ENCODE measurements at places on chromosomes 12 and 14.
A peak's percentile ranks its signal among the peaks of the same experiment; 100 is the strongest.

DNA sequence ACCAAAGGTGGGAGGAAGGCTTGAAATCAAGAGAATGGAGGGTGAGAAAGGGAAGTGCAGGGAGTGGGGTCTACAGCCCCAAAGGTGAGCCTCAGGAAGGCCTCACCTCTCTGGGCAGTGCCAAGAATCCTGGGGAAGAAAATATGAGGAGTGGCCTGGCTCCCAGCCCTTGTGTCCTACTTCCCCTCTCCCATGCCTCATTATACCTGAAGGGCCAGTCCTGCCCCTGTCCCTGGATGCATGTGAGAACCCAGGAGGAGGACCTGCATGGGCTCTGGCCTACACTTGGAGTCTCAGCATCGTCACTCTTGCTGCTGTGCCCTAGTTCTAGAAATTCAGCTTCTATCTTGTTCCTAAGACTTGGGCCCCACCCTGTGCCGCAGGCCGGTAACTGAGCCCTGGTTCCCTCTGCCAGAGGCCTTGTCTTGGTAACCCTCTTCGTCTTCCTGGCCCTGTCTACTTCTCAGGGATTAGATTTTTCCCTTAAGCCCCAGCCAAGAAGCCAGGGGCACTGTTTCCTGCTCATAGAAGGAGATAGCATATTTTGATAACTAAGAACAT, 10.9 kb upstream of the MYH7 start:
- DNase-seq, result peak; percentile 32

DNA sequence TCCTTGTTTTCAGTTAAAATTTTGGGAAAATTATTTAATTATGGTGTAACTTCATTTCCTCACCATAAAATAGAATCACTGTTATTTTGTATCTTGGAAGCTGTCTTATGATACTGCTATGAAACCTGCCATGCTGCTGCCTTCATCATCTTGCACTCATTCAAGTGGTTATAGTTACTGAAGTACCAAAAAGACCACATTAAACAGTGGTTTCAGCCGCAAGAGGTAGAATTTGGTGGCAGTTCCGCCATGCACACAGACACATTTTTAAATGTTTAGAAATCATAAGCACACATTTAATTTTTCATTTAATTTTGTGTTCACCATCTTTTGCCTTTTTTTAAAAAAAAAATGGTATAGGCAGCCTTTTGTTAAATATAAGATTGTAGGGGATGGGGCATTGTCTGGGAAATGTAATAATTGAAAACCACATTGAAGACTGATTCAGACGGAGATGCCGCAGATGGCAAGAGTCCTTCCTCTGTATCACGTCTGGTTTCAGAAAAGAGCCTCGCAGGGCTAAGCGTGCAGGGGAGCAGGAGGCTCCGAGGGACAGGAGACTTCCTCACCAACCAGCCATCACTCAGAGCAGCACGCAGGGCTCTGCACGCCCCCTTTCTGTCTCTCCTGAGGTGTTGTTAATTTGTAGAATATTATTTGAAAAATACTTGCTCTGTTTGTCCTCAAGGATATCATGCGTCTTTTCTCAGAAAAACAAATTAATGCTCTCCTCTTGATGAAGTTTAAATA, 115.2 kb upstream of the PELI2 start:
- DNase-seq, result no peak

GRCh38 chr14:82731526-82731925, 1197.9 kb upstream of the SEL1L start:
- no peak for DNase-seq

DNA sequence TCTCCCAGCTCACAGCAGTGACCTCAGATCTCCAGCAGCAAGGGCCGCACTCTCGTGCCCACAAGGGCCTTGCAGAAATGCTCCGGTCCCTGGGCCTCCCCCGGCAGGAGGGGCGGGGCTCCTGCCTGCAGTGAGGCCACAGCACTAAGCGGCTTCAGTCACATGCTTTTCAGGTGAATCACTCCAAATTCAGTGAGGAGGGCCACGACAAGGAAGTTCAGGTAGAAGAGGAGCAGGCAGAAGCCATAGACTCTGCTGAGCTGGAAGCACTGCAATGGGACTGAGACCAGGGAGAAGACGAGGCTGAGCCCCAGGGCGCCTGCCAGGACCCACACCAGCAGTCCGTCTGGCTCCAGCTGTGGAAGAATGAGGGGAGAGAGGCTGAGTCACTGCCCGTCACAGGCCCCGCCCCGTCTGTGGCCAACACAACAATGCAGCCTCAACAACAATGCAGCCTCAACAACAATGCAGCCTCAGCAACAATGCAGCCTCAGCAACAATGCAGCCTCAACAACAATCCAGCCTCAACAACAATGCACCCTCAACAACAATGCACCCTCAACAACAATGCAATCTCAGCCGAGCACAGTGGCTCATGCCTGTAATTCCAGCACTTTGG, 35.2 kb downstream of the SLC8B1 start:
- DNase-seq, result peak; percentile 25

- no peak for DNase-seq
Observed at GRCh38 chr14:21055432-21056117, 2.0 kb upstream of the RNASE8 start.

GRCh38 chr12:120095736-120096135, 20.8 kb downstream of the RAB35 start:
- no peak for DNase-seq

DNA sequence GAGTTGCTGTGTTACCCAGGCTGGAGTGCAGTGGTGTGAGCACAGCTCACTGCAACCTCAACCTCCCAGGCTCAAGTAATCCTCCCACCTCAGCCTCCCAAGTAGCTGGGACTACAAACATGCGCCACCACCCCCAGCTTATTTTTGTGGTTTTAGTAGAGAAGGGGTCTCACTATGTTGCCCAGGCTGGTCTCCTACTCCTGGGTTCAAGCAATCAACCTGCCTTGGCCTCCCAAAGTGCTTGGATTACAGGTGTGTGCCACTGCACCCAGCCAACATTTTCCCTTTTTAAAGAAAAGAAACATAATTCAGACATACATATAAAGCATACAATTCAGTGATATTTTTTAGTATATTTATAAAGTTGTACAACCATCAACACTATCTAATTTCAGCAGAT, 44.4 kb downstream of the RESF1 start:
- DNase-seq, result no peak

GRCh38 chr14:34060651-34060999, 109.8 kb upstream of the EGLN3 start:
- DNase-seq, result no peak

DNA sequence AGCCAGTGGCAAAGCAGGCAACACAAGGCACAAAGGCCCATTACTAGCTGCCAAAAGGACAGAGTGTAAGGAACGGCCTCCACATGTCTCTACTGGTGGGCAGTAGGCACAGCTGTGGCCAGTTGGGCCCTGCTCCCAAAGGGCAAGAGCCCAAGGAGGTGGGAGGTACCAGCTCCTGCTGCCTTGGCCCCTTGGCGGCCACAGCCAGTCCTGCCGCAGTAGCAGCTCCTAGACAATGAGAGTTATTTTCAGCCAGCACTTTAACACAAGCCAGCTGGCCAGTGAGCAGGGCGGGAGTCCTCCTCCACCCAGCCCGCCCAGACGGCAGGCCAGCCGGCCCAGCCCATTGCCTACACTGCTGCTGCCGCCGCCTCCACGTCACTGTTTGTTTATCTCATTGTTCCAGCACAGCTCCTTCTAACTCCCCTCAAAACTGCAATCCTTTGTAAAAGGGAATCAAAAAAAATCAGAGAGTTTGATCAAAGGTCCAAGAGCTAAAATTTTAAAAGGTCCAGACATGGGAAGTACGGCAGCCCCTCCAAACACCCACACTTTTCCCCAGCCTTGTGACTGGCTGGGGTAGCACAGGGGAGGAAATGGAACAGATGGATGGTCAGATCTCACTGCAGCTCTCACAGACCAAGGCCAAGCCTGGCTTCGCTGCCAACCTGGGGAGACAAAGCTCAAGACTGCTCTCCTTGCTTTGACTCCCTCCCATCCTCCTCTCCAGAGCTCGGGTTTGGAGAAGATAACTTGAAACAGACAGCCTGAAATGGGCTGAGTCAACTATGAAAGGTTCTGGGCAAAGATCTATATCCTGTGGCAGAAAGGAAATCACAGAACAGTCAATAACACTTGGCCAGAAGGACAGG, 33.5 kb downstream of the FMNL3 start:
- DNase-seq, result peak; percentile 86

DNA sequence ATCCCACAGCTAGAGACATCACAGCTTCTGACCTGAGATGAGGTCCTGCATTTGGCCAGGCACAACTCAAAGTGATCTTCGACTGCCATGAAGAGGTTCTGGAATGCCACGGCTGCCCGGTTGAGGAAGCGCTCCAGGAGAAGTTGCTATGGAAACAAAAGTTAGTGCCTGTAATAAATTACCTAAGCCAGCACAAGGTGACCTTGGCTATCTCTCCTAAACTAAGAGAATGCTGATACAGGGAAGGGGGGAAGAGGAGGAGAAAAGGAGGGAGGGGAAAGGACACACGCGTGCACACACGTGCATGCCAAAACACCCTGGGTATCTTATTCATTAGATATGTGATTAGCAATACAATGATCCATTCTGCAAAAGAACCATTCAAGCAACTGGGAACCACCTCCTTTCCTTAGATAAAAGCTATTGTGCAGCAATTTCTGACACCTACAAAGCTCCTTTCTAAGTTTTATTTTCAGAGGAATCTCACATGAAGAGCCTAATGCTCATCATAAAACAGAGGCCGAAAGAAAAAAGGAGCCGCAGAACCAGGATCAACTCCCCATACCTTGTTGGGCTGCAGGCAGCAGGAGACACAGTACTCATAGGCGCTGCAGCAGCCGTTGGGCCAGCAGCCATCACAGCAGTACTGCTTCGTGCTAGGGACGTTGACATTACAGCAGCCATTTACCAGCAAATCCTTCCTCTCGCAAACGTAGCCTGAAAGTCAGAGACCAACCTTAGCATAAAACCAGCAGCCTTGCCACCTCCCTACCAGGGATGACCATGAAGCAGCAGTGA, 17.9 kb downstream of the SPRING1 start:
- DNase-seq, result no peak

DNA sequence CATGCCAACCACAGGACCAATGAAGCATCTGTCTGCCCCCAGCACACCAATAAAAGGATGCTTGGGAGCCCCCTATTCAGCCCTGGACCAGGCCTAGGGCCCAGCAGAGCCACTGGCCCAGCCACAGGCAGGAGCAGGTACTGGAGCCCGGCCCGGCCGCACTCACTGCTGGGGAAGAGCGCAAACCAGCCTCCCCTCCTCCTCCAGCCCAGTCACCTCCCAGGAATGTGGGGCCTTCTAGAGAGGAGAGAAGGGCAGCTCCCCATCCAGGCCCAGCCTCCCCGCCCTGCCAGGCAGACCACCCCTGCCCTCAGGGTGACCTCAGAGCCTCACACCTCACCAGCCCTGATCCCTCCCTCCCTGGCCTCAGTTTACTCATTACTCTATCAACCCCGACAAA, 56.2 kb downstream of the CCNK start:
- DNase-seq, result no peak

DNA sequence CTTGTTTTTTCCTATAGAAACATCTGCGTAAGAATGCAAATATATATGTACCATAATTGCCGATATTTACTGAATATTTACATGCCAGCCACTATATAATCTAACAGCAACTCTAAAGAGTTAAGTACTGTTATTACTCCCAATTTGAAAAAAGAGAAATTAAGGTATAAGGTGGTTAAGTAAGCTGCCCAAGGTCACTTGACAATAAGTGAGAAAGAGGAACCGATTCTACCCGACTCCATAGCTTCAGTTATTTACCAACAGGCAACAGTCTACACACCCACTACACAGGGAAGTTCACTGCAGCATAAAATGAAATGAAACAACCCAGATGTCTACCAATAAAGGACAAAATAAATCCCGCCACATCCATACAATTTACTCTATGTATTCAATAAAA, 1.1 kb downstream of the MIS18BP1 start:
- peak; percentile 64 for DNase-seq

DNA sequence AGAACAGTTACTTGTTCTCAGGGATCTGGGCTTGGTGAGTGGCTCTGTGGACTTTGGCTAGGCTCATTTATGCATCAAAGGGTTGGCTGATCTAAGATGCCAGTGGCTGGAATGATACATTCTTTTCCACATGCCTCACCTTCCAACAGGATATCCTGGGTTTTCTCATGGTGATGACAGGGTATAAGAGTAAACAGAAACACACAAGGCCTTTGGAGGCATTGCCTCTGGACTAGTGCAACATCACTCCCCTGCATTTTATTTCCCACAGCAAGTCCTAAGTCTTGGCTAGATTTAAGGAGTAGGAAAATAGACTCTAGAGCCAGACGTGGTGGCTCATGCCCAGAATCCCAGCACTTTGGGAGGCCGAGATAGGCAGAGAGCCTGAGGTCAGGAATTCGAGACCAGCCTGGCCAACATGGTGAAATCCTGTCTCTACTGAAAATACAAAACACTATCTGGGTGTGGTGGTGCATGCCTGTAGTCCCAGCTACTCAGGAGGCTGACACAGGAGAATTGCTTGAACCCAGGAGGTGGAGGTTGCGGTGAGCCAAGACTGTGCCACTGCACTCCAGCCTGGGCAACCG, 47.9 kb downstream of the RPH3A start:
- no peak for DNase-seq

Measured in hematopoietic multipotent progenitor cell treated with erythropoietin and hydrocortisone succinate and interleukin-3 and kit ligand, for 8 days (in vitro differentiated cells).